ENCODE measurements at places on chromosomes 3 and 15.

DNA sequence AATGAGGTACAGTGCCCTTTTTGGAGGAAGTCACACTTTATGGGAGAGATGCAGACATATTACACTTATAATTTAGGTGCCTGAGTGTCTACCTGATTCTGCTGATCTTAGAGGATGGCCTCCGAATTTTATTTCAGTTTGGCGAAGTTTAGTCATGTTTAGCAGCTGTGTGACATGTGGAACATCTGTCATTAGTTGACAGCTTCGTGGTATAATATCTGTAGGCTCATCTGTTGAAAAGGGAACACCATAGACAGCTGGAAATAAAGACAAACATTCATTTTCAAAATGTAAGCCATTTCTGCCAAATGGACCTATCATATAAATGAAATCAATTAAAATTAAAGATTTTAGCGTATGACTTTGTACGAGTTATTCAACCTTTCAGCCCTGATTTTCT is 165.4 kb downstream of the CFAP20DC start:
- DNase-seq = no peak

GRCh38 chr3:45647148-45647619 is 42.0 kb upstream of the SACM1L start:
- no peak for DNase-seq

DNA sequence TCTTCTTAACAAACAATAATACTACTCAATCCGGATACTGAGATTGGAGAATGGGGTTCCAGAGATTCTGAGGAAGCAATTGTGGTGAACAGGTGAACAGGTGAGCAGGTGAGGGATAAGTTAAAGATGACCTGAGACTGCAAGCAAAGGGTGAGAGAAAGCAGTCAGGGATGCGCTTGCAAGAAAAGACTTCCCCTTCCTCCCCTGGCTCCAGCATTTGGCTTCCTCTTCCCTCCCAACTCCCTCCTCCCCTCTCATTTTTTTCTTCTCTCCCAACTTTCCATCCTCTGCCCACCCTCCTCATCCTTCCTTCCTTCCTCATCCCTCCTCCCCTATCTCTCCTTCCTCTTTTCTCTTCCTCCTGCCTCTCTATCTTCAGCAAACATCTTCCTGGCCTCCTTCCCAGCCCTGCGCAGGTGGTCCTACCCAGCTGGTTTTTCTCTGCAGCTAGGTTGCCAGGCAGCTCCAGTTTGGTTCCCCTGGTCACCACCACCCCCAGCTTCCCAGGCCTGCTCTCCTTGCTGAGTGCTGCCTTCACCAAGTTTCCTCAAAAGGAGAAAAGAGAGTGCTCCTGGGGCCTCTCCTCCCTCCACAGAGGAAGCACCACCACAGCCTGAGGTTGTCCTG is 10.4 kb upstream of the VIPR1 start:
- no peak for DNase-seq

DNA sequence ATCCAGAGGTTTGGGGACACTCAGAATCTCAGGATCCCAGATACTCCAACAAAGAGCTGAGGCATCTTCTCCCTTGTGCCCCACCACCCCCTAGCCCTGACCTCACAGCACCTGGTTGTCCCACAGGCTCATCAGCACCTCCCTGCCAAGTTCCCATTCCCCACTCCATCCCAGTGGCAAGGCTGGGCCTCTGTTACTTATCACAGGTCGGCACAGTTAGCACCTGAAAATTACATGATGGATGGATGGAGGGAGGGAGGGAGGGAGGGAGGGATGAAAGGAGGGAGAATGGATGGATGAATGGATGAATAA is 12.8 kb downstream of the MYL3 start:
- DNase-seq = no peak

DNA sequence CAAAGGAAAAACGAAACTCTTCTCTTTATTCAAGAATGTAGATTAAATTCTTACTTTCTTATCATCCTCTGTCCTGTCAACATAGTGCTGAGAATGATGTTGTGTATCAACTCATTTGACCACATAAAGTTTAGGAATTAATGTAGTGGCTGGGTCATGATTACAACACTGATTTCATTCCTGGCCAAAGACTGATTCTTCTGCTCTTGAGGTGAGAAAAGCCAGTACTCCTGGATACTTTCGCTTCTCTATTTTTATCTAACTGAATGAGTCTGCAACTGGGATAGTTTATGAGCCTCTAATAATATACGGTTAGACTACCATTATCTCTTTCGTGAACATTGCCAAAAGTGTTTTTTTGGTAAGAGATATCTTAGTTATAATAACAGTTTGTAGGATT is 173.0 kb downstream of the LPP start:
- DNase-seq = no peak

DNA sequence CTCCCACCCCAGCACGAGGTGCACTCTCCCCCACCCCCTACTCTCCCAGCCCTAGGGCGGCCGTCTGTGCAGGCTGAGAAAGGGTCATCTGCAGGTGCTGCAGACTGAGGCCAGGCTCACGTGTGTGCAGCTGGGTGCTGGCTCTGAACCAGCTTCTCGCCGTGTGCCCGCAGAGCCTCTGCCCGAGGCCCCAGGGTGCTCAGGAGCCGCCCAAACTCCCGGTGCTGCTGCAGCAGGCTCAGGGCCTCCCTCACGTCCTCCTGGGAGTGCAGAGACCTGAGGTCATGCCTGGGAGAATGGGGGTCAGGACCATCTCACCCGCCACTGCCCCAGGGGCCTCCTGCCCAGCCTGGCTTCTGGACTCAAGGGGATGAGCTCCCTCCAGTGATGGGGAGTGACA is 17.2 kb downstream of the SPTBN5 start:
- DNase-seq = no peak

DNA sequence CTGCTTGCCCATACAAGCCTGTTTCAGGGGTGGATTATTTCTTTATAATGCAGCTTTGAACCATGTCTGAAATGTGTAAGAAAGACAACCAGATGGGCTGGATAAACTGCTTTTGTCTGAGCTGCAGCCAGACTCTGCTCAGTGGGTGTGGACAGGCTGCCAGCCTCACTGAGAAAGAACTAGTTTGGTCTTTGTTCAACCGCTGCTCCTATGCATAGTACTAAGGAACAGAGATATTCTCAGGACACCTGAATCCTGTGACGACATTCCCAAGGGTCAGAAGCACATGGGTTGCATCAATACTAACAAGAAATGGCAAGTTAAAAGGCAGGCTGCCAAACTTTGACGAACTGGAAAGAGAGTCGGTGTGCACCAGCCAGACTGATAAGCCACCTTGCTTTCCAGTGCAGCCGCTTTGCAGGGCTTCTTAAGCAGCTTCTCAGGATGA is 57.2 kb downstream of the PLD1 start:
- no peak for DNase-seq

Measured in stimulated activated CD4-positive, alpha-beta T cell treated with anti-CD3 and anti-CD28 coated beads, Interleukin-4, amount 100 ng/mL, for 4 hours (primary cell).